NCI-H510A treated with DMSO at 0.1 percent for 48 hours (cell line): ENCODE measurements at places on chromosomes 2 and 18.

- DNase-seq, result peak; percentile 77
Observed at GRCh38 chr2:121335294-121336290, 50.6 kb upstream of the TFCP2L1 start.

DNA sequence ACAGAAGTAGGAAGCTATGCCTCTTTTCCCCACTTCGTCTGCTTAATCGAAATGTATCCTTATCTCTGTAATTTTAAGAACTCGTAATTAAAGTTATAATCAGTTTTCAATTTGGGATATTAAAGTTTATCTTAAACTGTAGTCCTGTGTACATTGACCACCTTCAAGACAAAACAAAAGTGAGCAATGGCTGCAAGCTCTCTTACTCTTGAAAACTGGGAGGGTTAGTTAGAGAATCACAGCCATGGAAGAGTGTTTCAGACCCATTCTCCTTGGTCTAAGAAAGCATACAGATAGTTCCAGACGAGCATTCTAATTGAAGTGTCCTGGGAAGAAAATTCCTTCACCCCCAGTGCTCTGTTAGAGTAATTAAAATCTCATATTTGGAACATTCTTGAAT is 2.0 kb downstream of the KCMF1 start:
- DNase-seq, result no peak

GRCh38 chr2:230879271-230879882 is 14.6 kb downstream of the ITM2C start:
- peak; percentile 85 for DNase-seq

- DNase-seq, result no peak
Observed at GRCh38 chr18:46700066-46700824, 43.2 kb upstream of the LOXHD1 start.

GRCh38 chr2:65055422-65056214 is 598 bp upstream of the CEP68 start:
- peak; percentile 83 for DNase-seq

- no peak for DNase-seq
Observed at GRCh38 chr2:106758901-106759497, 127.0 kb downstream of the ST6GAL2 start.

DNA sequence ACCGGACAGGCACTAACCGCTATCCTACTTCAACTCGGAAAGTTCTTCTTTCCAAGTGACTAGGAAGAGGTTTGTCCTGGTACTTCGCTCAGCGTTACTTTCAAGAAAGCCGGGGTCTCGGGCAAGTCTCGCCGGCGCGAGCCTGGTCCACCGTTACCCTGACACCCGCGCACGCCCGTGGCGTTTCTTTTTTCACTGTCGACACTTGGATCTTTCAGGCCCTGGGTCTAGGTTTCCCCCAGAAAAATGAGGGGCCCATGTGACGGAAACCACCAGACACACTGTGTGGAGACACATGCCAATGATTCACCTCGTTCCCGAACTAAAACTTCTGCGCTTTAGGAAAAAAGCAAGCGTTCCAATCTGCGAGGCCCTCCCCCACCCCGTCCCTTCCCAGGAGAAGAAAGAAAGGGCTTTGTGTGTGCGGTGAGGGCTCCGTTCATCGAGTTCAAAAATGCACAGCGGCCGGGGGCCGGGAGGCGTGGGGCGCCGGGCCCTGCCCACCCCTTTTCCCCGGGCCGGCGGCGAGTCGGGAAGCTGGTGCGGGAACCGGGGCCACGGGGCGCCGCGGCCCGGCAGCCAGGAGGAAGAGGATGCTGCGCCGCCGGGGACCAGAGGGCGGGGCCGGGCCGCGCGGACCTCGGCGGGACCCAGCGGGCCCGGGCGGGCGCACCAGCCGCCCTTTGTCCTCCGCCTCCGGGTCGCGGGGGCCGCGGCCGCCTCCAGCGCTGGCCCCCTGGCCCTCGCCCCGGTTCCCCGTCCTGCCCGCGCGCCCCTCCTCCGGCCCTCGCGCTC is 2.6 kb downstream of the ZNF521 start:
- no peak for DNase-seq

- no peak for DNase-seq
Observed at GRCh38 chr2:33788044-33788443, 188.9 kb upstream of the FAM98A start.

DNA sequence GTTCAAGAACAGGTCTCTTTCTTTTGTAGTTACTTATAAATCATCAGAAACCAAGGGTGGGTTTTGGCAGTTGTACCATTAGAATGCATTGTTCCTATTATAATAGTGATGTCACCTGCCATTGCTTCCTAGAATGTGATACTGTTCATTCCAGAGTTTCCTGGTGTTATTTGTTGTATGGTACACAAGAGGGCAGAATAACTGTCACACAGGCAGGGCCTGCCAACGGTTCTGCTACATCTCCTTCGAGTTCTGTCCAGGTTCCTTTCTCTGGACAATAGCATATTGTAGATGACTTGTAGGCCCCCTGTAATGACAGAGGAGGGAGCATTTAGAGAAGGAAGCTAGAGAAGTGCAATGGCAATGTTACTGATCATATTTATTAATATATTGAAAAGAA is 98.3 kb downstream of the KLHL14 start:
- peak; percentile 20 for DNase-seq

DNA sequence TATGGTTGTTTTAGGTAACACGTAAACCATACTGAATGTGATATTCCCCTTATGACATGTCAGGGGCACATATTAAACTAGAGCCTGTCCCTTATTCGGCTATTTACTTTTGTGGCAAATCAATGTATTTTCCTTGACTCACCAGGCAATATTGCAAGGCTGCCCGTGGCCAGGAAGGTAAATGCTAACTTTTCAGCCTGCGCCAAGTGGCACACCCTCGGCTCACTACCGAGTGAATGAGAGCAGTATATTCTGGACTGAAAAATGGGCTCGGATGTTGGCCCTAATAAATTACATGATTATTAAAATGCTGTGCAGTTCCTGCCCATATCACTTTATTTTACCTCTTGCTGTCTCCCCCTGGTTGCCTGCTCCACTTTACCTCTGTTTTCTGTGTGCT is 46.7 kb downstream of the POU3F3 start:
- DNase-seq, result no peak

DNA sequence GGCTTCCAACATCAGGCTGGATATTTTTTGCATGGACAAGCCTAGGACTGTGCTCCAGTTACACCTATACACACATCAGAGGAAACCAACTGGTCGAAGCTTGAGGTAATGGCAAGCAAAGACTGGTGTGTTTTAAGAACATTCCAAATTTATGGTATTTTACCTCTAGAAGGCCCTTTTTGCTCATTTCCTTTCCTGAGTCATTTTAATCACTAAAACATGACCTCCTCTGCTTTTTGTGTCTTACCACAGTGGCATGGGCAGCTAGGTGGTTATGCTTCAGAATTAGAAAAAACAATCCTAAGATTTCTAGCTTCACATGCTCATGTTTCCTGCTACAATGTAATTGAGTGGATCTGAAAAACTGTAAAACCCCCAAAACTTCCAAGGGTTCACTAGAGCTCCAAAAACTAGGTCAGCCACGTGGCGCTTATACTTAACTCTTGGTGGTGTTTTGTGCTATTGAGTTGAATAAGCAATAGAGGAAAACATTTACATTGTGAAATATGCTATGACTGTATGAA is 30.6 kb upstream of the CHRNA1 start:
- DNase-seq, result no peak

GRCh38 chr2:96882906-96883305 is 13.0 kb upstream of the SEMA4C start:
- no peak for DNase-seq

- DNase-seq, result no peak
Observed at GRCh38 chr2:127681288-127681804, 6.0 kb upstream of the LIMS2 start.

DNA sequence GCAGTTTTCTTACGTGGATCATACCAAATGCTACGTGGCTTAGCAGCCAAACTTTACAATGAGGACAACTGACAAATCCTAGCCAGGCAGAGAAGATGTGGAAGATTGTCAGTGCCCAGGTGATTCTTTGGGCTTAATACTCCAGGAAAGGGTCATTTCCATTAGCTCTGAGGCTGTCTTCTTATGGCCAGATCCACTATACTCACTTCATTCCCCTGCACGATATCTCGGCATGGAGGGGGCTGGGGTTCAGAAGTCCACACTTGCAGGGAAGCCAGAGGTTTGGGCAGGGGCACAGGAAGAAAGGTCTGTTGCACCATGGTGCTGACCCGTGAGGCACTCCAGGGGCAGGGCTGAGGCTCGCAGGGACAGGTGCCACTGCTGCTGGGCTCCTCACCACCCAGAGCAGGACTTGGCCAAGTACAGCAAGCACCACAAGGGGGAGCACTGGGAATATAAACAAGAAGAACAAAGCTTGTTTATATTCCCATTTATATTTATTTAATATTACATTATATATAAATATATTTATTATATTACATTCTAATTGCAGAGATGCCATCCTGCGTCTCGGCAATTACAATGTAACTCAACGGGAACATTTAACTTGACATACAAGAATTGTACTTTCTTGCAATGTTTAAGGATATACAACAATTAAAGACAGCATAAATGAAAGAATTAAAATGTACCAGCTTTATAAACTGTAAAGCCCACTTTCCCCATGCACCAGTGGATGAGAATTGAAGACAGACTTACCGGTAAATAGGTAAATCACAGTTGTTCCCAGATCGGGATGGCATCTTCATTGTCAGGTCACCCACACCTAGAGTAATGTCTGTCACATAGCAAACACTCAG is 27.2 kb downstream of the CLUL1 start:
- peak; percentile 70 for DNase-seq

- no peak for DNase-seq
Observed at GRCh38 chr18:43081396-43081795, 34.1 kb downstream of the RIT2 start.

GRCh38 chr18:24631243-24632025 is 171.0 kb downstream of the HRH4 start:
- DNase-seq, result no peak

DNA sequence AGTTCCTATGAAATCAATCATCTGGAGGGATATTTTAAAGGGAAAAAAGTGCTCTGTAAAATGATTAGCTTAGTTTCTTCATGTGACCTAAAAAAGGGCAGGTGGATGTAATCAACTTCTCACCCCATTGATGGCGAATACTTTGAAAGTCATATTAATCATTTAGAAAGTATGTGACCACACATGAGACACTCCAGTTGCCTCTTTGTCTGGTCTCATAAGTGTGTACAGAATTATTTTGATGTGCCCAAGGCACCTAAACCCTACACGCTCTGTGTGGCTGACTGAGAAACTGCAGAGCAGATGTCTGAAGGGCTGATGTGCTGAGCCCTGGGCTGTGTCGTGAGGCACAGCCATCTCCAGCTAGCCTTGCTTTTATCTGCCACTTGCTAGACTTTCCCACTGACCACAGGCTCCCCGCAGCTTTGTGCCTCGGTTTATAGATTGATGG is 26.9 kb downstream of the SGPP2 start:
- DNase-seq, result no peak

DNA sequence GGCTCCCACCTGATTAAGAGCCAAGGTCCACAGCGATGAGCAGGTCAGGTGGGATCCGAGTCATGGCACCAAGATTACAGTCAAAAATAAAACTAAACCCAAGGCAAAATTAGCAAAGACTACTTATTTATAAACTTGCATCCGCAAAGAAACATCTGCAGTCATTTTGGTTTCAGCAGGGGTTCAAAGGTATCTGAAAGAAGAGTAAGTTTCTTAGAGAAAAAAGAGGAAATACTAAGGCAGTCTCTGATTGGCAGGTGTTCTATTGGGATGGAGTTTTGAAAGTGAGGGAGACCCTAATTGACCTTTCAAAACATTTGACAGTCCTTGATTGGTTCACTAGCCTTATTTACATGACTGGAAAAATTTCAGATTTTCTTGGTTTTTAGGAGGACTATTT is 11.0 kb upstream of the PLB1 start:
- DNase-seq, result no peak

GRCh38 chr2:234996069-234996940 is 44.5 kb downstream of the SH3BP4 start:
- DNase-seq, result no peak

- no peak for DNase-seq
Observed at GRCh38 chr18:57333940-57334339, 18.4 kb upstream of the ST8SIA3 start.

DNA sequence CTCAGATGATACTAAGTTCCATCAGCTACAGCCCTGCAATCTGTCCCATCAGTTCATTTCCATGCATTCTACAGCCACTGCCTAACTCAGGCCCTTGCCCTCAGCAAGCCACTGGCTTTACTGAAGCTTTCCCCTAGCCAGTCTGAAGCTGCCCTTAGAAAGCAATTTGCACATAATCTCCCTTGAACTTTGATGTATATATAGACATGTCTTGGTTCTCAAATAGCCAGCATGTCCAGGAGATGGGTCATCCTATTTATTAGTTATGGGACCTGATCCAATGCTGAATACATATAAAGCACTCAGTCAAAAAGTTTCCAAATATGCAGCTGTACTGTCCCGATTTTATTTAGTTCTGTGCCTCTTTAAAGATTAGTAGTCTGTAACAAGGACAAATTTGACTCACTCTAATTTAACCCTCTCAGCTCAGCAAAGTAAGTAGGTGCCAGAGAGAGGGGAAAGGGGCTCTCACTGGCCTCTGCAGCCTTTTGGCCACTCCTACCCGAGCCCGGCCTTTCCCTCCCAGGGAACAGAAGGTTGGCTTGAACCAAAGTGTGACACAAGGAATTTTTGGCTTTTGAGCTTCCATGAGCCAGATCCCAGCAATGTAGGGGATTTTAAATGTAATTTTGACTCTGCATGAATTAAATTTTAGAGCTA is 70.7 kb downstream of the CCDC93 start:
- DNase-seq, result no peak

DNA sequence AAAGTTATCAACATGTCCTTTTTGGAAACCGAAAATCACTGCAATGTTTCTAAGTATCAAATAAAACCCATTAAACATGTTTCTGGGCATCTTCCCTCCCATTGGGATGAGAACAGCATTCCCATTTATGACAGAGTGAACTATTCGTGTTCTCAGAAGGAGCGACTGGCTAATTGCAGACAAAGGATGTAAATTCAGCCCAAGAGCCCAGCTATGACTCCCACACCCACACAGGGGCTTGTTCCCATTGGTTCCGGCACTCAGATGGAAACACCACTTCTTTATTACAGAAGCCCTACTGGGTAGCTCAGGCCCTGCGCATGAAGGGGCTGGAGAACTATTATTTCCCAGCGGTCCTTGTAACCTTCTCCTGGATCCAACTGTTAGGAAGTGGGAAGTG is 16.6 kb upstream of the NPAS2 start:
- DNase-seq, result no peak

DNA sequence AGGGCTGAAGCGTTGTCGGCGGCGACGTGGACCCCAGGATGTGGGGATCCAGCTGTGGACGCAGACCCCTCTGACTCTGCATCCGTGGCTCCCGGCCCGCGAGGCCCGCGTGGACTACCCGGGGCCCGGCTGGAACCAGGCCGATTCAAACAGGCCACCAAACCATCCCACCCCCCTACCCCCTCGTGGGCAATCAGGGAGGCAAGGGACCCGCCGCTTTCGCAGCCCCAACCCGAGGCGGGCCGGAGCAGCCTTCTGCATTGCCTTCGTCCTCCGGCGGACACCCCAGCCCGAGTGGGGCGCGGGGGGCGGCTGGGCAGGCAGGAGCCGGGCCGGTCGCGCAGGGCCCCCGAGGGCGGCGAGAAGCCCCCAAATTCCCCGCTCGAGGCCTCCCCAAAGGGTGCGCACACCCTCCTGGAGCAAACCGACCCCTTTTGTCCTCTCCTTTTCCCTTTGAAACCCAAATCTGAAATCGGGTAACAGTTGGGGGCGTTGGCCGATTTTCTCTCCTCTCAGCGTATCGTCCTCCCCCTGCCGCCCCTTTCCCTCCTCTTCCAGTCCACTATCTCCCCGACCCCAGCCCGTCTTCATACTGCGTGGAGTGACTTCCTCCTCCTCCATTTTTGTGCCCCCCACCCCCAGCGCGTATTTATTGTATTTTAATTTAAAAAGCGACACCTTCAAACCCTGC is 7.4 kb downstream of the SP9 start:
- DNase-seq, result no peak

- DNase-seq, result no peak
Observed at GRCh38 chr2:179268277-179268925, 3.8 kb upstream of the SESTD1 start.
